ENCODE measurements at places on chromosomes 1 and 21. TPM values are rescaled to one million over a fixed set of nuclear protein-coding genes. Genes with fewer than 3 reads are reported as not detected.

The CYP2J2 gene
- total RNA-seq = not detected

The RABGAP1L gene
- 4.4 TPM for total RNA-seq

The LPAR3 gene
- total RNA-seq = 0.21 TPM

The MRAP gene
- total RNA-seq = not detected

The RIPK4 gene
- total RNA-seq = 14.0 TPM

The CA6 gene
- total RNA-seq = not detected

The MTMR11 gene
- total RNA-seq = 8.4 TPM

The SMIM34 gene
- not detected for total RNA-seq

The ENTREP3 gene
- total RNA-seq = 34.6 TPM

The SMYD2 gene
- total RNA-seq = 33.5 TPM

The S100A8 gene
- total RNA-seq = not detected

The NOTCH2NLA gene
- total RNA-seq = 12.2 TPM

The OR2M3 gene
- total RNA-seq = not detected

The CR1L gene
- not detected for total RNA-seq

The IBA57 gene
- 7.4 TPM for total RNA-seq

The SERTAD4 gene
- total RNA-seq = 1.1 TPM

The HRNR gene
- total RNA-seq = not detected

The UTS2 gene
- not detected for total RNA-seq

The ATP1A1 gene
- 190 TPM for total RNA-seq

The S100A7A gene
- not detected for total RNA-seq

The MRPL20 gene
- 134 TPM for total RNA-seq

The SYT11 gene
- total RNA-seq = 1.3 TPM

The LCE1A gene
- total RNA-seq = not detected

The TEDDM1 gene
- not detected for total RNA-seq

The LRRC7 gene
- total RNA-seq = not detected

The C1orf53 gene
- total RNA-seq = 7.7 TPM

The DYNLT5 gene
- not detected for total RNA-seq

The MORC3 gene
- total RNA-seq = 10.2 TPM

The PLEKHG5 gene
- total RNA-seq = 5.2 TPM

The ATPAF1 gene
- total RNA-seq = 33.1 TPM

The AIDA gene
- total RNA-seq = 64.9 TPM

The MAP3K21 gene
- total RNA-seq = 12.0 TPM

The FCRL6 gene
- not detected for total RNA-seq

The UBE2U gene
- total RNA-seq = not detected

The ITGB2 gene
- 0.74 TPM for total RNA-seq

The PATJ gene
- total RNA-seq = 4.5 TPM

The ATP1A4 gene
- not detected for total RNA-seq

The OR2L5 gene
- not detected for total RNA-seq

The NECTIN4 gene
- total RNA-seq = 2.2 TPM

The OVAAL gene
- total RNA-seq = not detected

The ZC3H11A gene
- 45.0 TPM for total RNA-seq

The OR2T33 gene
- total RNA-seq = not detected

The HAO2 gene
- total RNA-seq = not detected

The DIPK1A gene
- total RNA-seq = 8.7 TPM

The CADM3 gene
- 0.14 TPM for total RNA-seq

The SDC3 gene
- 10.3 TPM for total RNA-seq

The SLC45A1 gene
- total RNA-seq = 2.5 TPM

The PLK3 gene
- 17.7 TPM for total RNA-seq

Measured in A549 treated with CpdA at 1 μM for 4 hours (cell line).